Natural killer cell treated with Interleukin-12 subunit alpha and Interleukin-12 subunit beta and Interleukin-15 and Interleukin-18, amount 100 ng/mL, for 72 hours (primary cell): ENCODE measurements at places on chromosomes 13 and 19. TPM values are rescaled to one million over a fixed set of nuclear protein-coding genes. Genes with fewer than 3 reads are reported as not detected.
A peak's percentile ranks its signal among the peaks of the same experiment; 100 is the strongest.

TMTC4 gene
- total RNA-seq, result 9.8 TPM

DNA sequence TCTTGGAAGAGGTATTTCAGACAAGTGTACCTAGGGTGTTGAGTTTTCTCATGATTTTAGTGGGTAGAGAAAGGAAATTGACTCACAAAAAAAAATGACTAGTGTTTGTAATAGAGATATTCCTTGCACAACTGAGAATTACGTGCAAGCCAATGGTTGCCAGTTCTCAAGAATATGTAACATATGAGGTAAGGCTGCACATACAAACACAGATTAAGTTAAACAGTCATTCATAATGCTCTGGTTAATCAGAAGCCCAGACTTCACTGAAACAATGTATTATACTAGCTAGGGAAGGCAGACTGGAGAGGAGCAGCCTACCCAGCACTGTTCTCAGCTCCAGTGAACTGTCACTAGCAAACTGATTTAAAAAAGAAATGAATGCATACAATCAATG lies 418.3 kb downstream of the DIAPH3 start:
- no peak for DNase-seq

DNA sequence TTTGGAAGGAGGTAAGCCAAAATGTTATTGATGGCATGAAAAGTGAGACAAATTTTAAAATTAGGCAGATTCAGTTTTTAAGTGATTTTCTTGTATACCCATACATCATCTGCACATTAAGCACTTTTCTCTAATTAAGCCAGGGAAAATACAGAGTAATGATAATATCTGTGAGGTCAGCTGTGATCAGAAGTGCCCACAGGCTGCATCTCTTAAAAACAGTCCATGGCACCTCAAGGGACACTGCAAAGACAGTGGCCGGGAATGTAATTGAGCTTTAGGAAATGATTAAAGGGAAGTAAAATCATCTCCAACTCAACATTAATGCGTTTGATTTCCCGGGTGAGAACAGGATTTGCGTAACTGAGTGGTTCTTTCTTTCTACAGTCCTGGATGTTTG lies 2.0 kb downstream of the COL4A1 start:
- DNase-seq, result no peak

GAMT gene
- 5.2 TPM for total RNA-seq

DNA sequence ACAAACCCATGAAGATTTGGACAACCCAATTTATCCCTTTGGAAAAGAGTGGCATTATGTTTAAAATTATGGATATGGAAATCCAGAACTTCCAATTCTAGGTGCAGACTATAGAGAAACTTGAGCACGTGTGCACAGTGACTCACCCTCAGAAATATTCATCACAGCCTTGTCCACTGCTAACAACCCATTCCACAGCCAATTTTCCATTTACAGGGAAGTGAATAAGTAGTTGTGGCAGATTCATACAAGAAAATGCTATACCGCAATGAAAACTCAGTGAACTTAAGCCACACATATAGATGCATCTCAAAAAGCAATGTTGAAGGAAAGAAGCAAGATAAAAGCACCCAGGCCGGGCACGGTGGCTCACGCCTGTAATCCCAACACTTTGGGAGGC lies 133.3 kb downstream of the USP12 start:
- no peak for DNase-seq

GRCh38 chr13:39374741-39375189 lies 228.2 kb downstream of the LHFPL6 start:
- DNase-seq, result no peak

- DNase-seq, result no peak
Observed at GRCh38 chr19:2624537-2625091, 77.9 kb downstream of the GNG7 start.

DIAPH3 gene
- total RNA-seq, result 27.8 TPM

GRCh38 chr13:21429211-21429610 lies 29.9 kb downstream of the ZDHHC20 start:
- DNase-seq, result no peak

GRCh38 chr13:35957996-35958395 lies 173.2 kb downstream of the DCLK1 start:
- DNase-seq, result no peak

- DNase-seq, result no peak
Observed at GRCh38 chr13:100523981-100524386, 64.6 kb downstream of the GGACT start.

IZUMO1 gene
- total RNA-seq, result not detected

GRCh38 chr19:2048104-2048958 lies 2.7 kb downstream of the MKNK2 start:
- no peak for DNase-seq

DNA sequence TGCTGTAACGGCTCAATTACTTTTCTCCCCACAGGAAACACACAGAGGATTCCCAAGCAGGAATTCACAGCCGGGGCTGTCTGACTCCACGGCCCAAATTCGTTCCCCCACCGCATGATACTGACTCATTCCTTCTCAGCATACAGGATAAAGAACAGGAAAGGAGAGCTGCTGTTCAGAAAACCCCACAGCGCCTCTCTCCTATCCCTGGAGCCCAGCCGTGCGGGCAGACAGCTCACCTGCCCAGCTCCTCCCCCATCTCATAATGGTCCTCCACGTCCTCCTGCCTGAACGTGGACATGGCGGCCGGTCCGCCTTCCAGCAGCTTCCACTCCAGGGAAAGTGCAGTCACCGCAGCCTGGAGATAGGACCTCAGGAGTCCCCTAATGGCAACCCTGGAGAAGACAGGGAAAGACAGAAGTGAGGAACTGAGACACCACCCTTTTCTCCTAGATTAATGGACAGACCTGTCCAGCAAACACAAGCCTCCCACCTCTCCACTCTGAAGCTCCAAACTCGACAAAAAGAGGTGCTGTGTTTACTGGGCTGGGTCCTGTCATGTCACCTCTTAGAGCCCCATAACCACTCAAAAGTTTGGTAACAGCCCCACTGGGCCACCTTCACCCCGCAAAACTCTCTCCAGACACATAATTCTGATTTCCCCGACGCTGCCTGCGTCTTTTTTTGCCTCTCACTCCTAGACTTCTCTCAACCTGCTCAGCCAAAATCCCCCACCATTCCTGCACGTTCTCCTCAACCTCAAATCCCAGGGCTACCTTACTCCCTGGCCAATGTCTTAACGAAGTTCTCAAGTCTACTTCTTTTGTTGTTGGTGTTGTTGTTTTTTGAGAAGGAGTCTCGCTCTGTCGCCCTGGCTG lies 1.2 kb downstream of the DAPK3 start:
- no peak for DNase-seq

DNA sequence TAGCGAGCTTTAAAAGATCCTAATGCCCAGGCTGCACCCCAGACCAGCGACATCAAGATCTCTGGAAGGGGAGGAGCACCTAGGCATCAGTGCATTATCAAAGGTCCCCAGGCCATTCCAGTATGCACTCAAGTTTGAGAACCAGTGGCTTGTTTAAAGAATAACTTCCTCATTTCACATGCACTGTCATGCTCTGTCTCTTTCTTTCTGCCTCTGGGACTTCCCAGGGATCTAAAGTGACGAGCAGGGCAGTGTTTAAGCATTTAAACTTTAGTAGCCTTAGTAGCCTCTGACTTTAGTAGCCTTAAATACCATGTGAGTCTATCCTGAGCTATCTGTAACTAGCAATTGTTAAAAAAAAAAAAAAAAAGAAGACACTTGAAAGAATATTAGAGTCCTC lies 8.9 kb upstream of the FARP1 start:
- no peak for DNase-seq

- no peak for DNase-seq
Observed at GRCh38 chr13:37014609-37015008, 14.0 kb downstream of the EXOSC8 start.

DNA sequence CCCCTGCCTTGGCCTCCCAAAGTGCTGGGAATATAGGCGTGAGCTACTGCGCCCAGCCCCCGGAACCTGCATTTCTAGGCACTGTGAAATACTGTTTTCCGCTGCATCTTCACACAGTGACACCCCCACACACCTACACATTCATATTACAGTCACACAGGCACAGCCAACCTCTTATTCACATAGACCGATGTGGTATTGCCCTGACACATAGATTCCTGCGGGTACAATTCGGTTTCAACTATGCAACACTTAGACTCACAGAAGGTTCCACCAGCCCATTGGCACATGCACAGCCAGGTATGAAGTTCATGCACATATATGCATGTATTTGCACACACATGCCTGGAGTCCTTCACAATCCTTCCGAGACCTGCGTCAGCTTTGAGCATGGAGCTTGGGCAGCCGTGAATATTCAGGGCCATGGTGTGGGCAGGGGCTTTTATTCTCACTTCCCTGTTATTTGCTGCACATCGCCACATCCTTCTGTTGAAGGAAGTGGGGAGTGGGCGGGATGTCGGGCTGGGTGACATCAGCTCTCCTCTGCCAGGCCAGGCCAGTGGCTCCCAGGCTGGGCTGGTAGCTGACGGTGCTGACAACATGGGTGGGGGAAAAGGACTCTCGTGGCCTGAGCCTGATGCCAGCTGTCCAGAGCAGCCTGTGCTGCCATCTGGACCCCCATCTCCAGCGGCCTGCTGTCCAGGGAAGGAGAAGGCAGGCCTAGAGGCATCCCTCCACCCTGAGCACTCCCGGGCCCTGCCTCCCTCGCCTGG lies 5.4 kb upstream of the CDC37 start:
- peak; percentile 79 for DNase-seq

- DNase-seq, result no peak
Observed at GRCh38 chr13:66415444-66415843, 814.7 kb downstream of the PCDH9 start.

GRCh38 chr13:41587490-41587889 lies 130.1 kb downstream of the RGCC start:
- no peak for DNase-seq

DNA sequence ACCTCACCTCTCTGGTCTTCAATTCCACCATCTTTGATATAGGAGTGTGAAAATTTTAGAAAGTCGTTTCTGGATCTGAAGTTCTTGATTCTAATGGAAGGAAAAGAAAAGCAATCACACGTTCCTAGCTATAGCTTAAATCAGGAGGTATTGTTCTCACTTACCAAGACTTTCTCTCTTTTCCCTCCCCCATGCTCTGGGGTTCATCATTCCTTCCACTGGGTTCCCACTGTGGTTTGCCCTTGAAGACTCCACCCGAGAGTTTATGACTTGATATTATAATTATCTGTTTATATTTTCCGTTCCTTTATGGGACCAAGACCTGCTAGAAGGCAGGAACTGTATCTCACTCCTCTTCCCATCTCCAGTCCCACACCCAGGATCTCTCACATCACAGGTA lies 76.6 kb downstream of the AKAP11 start:
- DNase-seq, result no peak

GRCh38 chr13:20342311-20342710 lies 110.2 kb upstream of the GJB6 start:
- DNase-seq, result no peak

- DNase-seq, result no peak
Observed at GRCh38 chr13:21022056-21022979, 39.1 kb downstream of the LATS2 start.

- no peak for DNase-seq
Observed at GRCh38 chr13:60009300-60010253, 154.2 kb downstream of the DIAPH3 start.

DNA sequence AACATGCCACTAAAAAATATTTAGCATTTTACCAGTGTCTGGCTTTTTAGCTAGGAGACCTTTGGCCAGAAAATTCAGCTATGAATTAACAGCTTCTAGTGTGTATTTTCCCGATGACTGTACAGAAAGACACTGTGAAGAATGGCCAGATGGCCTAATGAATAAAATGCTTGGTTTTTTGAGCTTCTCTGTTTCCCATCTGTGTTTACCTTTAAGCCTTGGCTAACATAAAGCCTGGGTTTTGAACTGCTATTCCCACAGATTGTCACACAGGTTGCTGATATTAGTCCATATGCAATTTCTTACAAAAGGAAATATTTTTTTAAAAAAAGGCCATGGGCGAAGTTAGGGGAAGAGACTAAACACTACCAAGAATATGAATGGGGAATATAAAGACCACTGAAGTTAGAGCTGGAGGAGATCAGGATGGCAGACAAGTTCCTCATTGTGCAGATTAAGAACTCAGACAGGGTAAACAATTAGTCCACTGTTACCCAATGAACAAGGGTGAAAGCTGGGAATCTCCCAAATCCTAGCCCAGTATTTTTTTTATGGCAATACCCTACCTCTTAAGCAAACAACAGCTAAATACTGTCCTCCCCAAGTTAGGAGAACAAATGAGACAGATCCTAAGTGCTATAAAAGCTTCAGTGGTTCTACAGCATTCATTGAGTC lies 95.1 kb downstream of the DCT start:
- no peak for DNase-seq

- DNase-seq, result no peak
Observed at GRCh38 chr13:83449668-83450395, 432.4 kb downstream of the SLITRK1 start.

REEP6 gene
- 1.7 TPM for total RNA-seq

- DNase-seq, result no peak
Observed at GRCh38 chr13:63696055-63696454, 2280.4 kb upstream of the PCDH20 start.

METTL21C gene
- total RNA-seq, result not detected

ADGRE2 gene
- total RNA-seq, result 4.6 TPM

GRCh38 chr19:39053276-39054090 lies 21.1 kb upstream of the FBXO27 start:
- DNase-seq, result no peak

DNA sequence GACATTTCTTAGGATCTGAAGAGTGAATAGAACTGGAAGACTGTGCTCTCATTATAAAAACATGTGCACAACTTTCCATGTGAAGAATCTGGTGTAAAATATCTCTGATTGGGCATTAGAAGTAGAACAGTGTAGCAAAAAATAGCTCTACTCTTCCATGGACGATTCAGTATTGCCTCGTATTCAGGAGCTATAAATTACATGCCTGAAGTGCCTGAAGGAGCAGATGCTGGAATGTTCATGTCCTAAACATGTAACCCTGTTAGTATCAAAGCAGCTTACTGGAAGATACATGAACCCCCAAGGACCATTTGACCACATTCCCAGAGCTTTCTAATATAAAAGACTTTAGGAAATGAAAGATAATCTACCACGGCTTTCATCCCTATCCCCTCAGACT lies 528.9 kb downstream of the DACH1 start:
- no peak for DNase-seq

GRCh38 chr19:10343495-10343894 lies 4.1 kb upstream of the ICAM3 start:
- DNase-seq, result peak; percentile 22

DNA sequence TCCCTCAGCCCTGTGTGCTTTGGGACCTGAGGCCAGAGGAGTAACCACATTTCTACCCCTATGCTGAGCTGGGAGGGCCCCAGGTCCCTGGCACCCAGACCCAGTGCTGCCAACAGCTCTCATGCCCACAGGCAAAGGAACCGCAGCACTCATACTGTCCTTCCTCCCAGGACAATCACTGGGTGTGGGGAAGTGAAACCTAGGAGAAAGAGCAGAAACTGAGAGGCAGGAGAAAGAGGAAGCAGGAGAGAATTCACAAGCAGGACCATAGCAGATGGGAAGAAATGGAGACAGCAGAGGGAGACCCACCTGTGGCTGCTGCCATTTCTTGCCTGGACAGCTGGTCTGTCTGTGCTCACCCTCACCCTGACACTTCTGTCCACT lies 18.9 kb downstream of the CCDC97 start:
- no peak for DNase-seq

DNA sequence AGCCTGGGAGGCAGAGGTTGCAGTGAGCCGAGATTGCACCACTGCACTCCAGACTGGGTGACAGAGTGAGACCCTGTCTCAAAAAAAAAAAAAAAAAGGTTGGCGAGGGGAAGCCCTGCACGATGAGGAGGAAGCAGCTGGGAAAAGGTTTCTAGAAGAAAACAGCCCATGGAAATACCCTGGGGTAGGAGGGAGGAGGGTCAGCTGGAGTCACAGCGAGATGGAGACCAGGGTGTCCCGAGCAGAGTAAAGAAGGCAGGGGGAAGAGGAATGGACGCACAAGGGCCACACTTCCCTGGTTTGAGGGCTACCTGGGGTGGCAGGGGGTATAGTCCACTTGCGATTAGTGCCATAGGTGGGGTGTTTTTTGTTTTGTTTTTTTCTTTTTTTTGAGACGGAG lies 6.4 kb downstream of the KANK3 start:
- no peak for DNase-seq
